Left lung (tissue), 14 donors: ENCODE measurements at places on chromosomes 1 and 21.
A peak's percentile ranks its signal among the peaks of the same experiment; 100 is the strongest.

DNA sequence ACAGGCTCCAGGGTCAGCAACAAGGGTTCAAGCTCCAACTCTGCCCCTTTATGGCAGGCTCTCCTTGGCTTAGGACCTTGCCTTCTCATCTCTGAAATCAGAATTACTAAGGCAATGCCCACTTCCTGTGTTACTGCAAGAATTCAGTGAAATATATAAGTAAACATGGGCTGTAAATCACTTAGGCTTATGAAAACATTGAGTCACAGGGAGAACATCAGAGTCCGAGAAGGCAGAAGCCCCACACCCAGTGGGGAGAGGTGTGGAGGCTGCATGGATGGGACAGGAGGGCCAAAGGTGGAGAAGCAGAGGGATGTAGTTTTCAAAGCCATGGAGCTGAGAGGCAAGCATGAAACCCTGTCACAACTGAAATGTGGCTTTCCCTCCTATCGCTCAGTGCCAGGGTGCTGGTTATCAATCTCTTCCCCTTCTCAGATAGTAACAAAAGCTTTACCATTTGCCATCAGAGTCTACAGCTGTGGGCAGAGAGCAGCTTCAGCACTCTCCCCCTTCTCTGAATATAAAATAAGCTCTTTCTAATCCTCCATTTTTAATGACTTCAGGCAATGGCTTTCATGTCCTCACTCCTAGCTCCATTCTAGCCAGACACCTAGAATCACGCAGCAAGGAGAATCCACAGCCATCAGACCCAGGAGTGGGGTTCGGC is 3.4 kb downstream of the RGS8 start:
- DNase-seq, result no peak

DNA sequence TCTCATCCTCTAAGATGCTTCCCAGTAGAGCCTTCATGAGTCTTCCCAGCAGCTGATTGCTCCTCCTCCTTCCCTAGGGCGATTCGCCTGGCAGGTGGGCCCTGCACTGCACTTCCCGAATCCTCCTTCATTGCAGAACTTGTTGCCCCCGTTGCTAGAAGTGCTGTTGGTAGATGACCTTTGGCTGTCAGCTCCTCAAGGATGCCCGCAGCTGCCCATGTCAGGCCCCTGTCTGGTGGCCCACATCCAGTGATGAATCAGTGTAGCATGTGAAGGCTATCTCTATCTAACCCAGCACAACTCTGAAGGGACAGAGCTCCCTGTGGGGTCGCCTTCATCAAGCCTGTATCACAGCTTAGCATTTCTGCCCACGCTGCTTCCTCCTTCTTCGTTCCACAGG is 52.1 kb upstream of the F3 start:
- DNase-seq, result no peak

DNA sequence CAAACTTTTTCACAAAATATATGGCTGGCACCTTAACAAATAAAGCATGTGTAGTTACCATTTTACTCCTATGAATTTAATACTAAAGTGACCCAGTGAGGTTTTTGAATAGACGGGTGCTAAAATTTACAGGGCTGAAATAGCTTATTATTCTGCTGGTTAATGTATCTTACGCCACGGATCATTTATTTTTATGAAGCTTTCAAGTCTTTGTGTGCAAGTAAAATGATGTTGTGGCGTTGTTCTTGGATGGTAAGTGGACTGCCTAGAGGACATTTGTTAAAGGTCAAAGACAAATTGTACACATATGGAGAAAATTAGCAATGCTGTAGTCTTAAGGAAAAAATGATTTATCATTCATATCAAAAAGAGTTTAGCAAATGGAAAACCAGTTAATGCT is 22.8 kb downstream of the INSL5 start:
- no peak for DNase-seq

GRCh38 chr1:52502789-52503188 is 50.1 kb downstream of the TUT4 start:
- no peak for DNase-seq

DNA sequence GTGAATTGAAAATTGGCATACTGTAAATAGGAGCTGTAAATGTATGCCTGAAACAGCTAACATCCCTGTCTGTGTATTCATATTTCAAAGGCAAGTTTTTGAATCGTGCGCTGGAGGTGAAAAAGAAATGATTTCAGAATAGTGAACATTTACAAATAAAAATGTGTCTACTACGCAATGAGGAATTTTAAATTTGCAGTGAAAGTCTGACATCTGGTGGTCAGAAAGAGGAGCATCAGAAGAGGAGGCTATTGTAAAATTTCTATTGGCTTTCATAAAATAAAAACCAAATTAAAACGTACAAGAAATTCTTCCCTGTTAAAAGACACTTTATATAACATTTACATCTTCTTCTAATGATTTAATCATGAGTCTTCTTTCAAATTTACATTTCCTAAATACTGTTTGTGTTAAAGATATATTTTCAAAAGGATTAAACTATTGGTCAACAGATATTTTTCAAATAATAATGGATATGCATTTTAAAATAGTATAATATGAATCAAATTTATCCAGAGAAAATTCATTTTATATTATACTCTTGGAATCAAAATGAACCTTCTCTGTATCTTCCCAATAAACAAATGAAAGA is 113.7 kb upstream of the RRP15 start:
- peak; percentile 58 for DNase-seq

GRCh38 chr1:154847891-154848290 is 22.2 kb downstream of the KCNN3 start:
- no peak for DNase-seq

DNA sequence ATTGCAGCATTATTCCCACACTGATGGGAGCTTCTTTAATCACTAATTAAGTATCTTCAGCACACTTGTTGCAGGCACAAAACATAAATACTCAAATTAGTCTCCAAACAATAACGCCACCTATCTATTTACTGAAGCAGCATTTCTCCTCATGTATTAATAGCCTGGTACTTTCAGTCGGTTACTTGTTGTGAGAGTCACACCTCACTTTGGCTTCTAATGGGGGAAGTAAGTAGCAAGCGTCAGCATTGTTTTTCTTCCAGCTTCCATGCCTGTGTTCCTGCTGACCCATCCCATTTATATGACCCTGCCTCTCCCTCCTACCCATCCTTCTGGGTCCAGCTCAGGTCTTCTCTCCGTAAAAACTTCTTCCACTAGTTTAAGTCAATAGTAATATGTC is 31.9 kb upstream of the DENND1B start:
- DNase-seq, result no peak

- DNase-seq, result peak; percentile 36
These were observed 241.1 kb downstream of the NPHP4 start for GRCh38 chr1:5751163-5751540.

- no peak for DNase-seq
These were observed 52.7 kb downstream of the MIGA1 start for GRCh38 chr1:77831976-77832711.

- no peak for DNase-seq
These were observed 226.8 kb downstream of the LMX1A start for GRCh38 chr1:165129568-165130164.

GRCh38 chr1:196550731-196551130 is 57.5 kb downstream of the KCNT2 start:
- DNase-seq, result no peak

DNA sequence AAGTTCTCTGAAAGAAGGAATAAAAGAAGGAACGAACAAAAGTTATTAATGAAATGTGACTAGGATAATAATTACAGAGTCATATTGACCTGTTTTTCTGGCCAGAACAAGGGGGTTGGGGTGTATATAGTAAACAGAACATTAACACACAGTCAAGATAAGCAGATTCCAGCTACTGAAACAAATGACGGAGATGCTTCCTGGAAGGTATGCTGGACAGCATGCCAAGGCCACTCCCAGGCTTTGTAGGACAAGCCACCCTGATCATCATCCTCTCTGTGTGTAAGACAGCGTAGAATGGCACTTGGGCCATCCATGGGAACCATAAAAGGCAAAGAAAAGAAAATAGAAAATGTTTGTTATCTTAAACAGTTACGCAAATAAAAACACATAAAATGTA is 120.7 kb downstream of the TGFBR3 start:
- no peak for DNase-seq

DNA sequence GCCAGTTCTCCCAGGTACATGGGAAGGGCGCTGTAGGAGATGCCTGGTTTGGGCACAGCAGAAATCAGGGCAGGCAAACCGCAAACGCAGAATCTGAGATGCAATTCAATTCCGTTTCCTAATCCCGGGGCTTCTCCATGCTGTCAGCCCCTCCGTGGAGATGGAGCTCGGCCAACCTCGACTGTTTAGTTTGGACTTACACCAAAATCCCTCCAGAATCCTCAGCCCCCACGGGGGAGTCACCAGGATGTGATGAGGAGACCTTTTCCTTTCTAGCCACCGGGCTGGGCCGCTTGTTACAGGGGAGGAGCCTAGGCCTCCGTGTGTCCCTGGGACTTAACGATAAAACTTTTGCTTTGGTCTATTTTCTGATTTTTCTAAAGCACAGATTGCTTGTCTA is 7.9 kb downstream of the SLC2A7 start:
- DNase-seq, result no peak

DNA sequence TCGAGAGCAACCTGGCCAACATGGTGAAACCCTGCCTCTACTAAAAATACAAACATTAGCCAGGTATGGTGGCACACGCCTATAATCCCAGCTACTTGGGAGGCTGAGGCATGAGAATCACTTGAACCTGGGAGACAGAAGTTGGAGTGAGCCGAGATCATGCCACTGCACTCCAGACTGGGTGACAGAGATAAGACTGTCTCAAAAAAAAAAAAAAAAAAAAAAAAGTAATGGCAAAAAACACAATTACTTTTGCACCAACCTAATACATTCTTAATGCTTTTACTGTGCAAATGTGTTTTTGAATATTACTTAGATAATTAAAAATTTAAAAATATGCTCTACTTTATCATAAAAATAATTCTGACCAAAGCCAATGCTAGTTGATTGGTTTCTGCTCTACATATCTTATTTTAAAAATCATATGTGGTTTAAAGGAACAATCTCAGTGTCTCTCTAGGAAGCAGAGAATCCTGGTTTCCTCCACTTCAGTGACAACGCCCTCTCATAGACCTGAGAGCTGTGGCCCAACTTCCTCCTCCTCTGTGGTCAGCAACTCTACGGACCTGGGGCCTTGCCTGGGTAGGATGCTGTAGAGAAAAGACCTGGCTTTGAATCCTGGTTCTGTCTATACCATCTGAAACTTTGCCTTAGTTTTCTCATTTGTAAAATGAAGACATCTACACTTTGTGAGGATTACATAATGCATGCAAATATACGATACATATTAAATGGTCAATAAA is 64.7 kb downstream of the TGFBR3 start:
- DNase-seq, result no peak

- DNase-seq, result no peak
These were observed 74.4 kb downstream of the RWDD3 start for GRCh38 chr1:95308276-95309030.

DNA sequence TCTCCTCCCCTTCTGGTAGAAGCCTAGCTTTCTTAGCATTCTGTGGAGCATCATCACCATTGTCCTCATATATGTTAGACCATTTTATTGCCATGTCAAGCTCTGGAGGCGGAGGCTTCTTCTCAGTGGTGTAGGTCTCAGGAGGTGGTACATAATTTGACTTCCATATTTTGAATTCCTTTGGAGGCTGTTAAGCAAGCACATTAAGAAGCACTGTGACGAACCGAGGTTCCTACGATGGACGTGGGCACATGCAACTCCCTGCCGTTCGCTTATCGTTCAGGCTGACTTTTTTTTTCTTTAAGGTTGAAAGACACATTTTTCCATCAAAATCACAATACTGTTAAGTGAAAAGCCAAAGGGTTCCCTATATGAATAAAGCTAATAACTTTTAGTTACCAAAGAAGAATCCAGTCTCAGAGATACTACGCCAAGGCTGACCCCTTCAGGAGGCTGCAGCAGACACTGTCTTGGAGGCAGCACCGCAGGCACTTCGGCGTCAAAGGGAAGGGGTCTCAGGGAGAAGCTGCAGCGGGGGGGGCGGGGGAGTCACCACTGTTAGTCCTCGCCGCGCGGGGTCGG is 835 bp downstream of the C1orf52 start:
- no peak for DNase-seq

- DNase-seq, result no peak
These were observed 178.7 kb upstream of the DPYD start for GRCh38 chr1:98099501-98099900.

DNA sequence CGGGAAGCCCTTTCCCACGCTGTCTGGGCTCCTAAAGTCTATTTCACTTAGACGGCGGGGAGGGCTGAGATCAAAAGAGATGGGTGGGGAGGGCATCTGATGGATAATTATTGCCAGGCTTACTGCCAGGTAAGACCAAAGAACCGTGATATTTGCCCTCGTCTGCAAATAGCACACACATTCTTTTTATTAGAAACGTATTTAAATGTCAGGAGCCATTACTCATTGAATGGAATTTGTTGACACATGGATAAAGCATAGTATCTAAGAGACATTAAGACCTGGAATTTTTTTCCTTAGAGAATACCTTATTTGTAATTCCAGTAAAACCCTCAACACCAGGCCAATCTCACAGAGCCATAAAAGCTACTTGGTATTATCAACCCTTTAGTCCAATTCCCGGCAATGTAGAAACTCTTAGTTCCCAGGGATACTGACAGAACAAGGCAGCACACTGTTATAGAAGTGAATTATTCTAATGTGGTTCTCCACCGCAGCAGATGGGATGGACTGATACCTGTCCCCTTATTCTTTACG is 10.6 kb downstream of the URB1 start:
- DNase-seq, result no peak

DNA sequence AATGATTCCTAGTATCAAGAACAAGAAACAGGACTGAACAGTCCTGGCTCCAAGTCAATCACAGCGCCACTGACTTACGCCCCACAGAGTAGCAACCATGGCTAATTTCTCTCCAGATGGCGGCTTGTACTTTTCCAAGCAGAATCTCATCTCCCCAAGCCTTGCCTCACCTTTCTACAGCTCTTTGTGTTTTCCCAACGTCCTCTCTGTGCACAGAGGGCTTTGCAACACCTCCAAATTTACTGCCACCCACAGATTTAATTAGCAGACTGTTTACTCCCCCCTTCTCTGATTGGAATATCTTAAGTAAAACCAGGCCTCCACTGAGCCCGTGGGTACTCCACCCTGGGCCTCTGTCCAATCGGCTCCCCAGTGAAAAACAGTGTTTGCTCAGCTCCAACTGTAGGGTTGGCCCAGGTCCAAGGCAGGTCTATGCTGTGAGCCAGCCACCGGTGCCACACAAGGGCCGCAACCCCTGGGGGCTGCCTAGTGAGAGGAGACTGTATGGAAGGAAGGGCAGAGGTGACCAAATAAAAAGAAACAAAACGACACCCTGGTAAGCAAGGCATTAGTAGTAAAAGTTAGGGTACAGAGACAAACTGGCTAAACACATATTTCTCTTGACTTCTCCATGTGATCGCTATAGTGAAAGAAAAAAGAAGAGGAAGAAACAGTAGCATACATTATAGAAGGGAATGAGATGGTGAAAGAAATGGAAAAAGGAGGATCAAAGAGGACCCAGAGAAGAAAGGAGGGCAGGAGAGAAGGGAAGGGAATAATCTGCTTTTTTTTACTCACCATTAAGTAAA is 128.4 kb upstream of the SOD1 start:
- DNase-seq, result no peak

- no peak for DNase-seq
These were observed 4.4 kb downstream of the ASAP3 start for GRCh38 chr1:23479666-23479941.

GRCh38 chr1:181117648-181118449 is 29.3 kb downstream of the IER5 start:
- no peak for DNase-seq

GRCh38 chr1:212487774-212488435 is 55.2 kb downstream of the NENF start:
- DNase-seq, result no peak

GRCh38 chr1:95941121-95941798 is 707.2 kb downstream of the RWDD3 start:
- no peak for DNase-seq

GRCh38 chr1:201110616-201111015 is 1.6 kb downstream of the CACNA1S start:
- DNase-seq, result no peak
